ENCODE measurements at places on chromosomes 1 and 21. TPM values are rescaled to one million over a fixed set of nuclear protein-coding genes. Genes with fewer than 3 reads are reported as not detected.
A peak's percentile ranks its signal among the peaks of the same experiment; 100 is the strongest.

DNA sequence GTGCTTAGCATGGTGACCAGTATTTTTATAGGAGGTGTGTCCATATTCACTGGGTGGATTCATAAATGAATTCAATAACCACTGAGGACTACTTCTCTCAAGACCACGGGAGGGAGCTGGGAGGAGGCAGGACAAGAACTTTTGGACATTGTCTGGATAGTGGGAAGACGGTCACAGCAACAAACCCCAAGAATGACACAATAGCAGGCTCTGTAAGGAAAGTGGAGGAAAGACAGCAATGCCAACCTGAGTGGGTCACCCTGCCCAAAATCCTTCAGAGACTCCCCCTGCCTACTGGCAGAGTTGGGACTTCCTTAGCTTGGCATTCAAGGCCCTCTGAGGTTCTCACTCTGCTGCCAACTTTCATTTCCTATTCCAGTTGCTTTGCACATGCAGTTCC, 42.0 kb downstream of the GLIS1 start:
- no peak for DNase-seq

- DNase-seq = peak; percentile 76
Measured at GRCh38 chr1:116485071-116485735, 85.6 kb downstream of the CD58 start.

The ATP6V1G3 gene
- not detected for polyA plus RNA-seq

The LRIG2 gene
- polyA plus RNA-seq = 13.0 TPM

DNA sequence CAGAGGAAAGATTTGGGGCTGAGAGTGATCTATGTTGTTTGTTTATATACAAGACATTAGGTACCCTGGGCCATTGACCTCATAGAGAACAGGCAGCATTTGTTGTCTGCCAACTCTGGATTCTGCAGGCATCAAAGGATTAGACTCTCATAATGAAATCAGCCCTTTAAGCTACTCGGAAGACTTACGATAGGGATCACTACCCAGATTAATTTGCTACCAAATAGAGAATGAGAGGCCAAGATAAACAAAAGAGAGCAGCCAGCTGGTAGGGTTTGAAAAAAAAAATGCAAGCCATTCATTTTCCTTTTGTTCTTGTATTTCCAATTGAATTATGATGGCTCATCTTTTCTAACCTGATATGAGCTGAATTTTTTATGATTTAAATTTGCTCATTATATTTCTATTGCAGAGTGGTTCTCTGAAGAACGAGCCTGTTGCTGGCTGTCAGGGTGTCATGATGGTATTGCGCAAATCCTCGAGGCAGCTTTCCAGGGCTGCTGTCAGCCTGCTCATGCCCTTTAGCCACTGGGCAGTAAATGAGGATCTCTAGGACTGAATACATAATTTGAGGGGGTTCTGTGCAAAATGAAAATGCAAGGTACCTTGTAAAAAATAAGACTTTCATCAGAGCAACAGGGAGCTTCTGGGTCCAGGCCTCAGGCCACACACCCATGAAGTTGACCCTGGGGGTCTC, 116.4 kb upstream of the KCNJ15 start:
- peak; percentile 71 for DNase-seq

DNA sequence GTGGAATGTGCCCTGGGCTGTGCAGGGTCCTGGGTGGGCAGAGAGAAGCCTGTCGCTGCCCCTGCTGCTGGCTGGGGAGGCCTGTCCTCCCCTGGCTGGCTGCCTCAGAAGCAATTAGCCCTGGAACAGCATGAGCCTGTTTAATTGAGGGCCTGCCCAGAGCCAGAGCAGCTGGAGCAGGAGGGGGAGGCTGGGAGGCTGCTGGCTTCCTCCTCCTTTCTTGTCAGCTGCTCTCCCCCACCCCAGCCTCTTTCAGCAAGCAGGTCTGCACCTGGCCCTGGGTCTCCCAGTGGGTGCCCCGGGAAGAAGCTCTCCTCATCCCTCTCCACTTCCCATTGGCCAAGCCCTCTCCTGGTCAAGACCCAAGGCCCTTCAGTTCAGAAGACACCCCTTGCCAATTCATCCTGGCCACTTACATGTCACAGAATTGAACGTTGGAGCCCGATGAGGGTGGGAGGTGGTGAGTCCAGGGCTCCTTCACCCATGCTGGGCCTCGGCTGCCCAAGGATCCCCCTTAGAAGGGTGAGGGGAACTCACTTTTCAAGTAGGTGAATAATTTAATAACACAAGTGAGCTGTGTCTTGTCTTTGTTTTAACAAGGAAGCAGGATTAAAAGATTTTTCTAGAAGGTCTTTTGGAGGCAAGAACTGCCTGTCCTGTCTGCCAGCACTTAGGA, 13.2 kb downstream of the AMPD2 start:
- DNase-seq = no peak

The PDZK1 gene
- polyA plus RNA-seq = 2.7 TPM

Measured in right lung (tissue), 10 donors.